Naive thymus-derived CD8-positive, alpha-beta T cell (primary cell): ENCODE measurements at places on chromosomes 7 and 10. TPM values are rescaled to one million over a fixed set of nuclear protein-coding genes. Genes with fewer than 3 reads are reported as not detected.

- H3K27ac ChIP-seq: no peak overlapping the region
- no peak overlapping the region for H3K4me3 ChIP-seq
- no peaks in the 10 kb centered on the region for H3K27me3 ChIP-seq
- no peaks in the 10 kb centered on the region for H3K4me1 ChIP-seq
- H3K36me3 ChIP-seq: no peaks in the 10 kb centered on the region
- DNase-seq: no peak
These were observed 21.8 kb downstream of the SLC13A4 start for GRCh38 chr7:135706038-135706742.

The PLAC9 gene
- total RNA-seq: not detected

GRCh38 chr7:139023076-139023475 lies 12.8 kb downstream of the ZC3HAV1L start:
- DNase-seq: no peak
- no peaks in the 10 kb centered on the region for H3K36me3 ChIP-seq
- H3K4me1 ChIP-seq: no peaks in the 10 kb centered on the region
- no peaks in the 10 kb centered on the region for H3K27me3 ChIP-seq
- H3K27ac ChIP-seq: no peak overlapping the region

DNA sequence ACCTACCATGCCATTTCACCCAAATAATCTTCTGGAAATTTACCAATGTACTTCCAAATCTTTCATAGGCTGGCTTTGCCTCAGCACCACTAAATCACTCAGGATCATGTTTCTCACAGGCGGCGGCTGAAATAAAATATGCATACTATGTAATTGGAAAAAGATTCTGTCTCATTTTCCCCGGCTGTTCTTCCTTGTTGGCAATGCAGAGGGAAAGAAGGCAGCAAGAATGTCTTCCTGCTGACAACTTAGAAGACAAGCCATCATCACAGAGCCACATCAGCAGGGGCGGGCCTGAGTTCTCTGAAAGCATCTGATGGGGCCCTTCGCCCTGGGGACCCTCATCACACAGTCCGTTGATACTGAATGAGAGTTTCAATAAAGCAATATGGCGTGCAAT lies 39.2 kb upstream of the COL1A2 start:
- DNase-seq: no peak
- H3K27me3 ChIP-seq: peaks cover 26% of the 10 kb centered on the region

DNA sequence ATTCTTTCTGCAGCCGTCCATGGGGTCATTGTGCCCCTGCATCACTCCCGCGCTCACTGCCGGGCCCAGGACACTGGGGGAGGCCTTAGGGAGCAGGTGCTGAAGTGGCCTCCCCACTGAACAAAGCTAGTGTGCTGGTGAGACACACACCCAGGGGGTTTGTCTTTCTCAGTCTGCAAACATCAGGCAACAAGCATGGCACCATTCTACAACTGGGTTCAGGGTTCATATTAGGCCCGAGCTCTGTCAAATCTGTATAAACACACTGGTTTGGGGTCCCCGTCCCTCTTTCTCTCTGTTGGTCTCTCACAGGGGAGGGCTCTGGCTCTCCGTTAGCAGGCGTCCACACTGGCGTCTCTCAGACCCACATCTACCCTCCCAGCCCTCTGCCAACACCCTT lies 11.1 kb upstream of the PPP2R2D start:
- H3K36me3 ChIP-seq: no peaks in the 10 kb centered on the region
- no peak overlapping the region for H3K27ac ChIP-seq
- no peak overlapping the region for H3K4me3 ChIP-seq
- peaks cover 8% of the 10 kb centered on the region for H3K27me3 ChIP-seq
- H3K4me1 ChIP-seq: peaks cover 7% of the 10 kb centered on the region
- DNase-seq: no peak

DNA sequence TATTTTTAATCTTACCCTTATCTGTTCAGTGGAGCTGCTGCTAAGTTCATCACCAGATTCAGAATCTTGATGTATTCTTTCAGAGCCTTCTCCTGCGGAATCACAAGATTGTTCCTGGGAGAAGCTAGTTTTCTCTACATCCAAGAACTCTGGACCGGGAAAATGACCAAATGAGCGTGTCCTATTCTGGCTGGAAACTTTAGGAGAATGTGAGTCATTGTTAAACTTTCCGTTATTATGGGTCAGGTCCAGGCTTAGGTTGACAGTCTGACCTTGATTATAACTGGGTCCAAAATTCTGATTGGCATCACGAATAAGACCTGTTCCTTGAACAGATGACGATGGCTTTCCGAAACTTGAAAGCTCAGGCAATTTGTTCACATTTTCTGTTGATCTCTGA lies 20.5 kb downstream of the ARHGAP12 start:
- H3K36me3 ChIP-seq: peaks cover 59% of the 10 kb centered on the region
- no peaks in the 10 kb centered on the region for H3K27me3 ChIP-seq
- peaks cover 67% of the 10 kb centered on the region for H3K4me1 ChIP-seq
- H3K4me3 ChIP-seq: no peak overlapping the region

DNA sequence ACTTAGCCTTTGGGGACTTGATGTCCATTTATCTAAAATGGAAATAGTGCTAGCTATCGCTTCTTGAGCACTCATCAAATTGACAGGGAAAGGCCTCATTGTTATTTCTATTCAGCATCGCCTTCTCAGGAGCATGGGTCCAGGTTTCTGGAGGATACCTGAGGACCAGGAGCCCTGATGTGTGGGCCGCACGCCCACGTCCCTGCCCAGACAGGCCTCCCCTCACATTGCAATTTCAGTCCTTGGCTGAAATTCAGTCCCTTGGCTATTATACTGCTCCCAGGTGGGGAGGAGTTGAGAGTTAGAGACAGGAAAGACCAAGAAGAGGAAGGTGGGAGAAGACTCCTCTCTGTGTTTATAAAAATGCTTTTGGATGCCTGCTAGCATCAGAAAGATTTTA lies 38.9 kb downstream of the GPRIN2 start:
- H3K27ac ChIP-seq: no peak overlapping the region
- H3K4me1 ChIP-seq: no peaks in the 10 kb centered on the region
- no peak overlapping the region for H3K4me3 ChIP-seq

The AMZ1 gene
- not detected for total RNA-seq

DNA sequence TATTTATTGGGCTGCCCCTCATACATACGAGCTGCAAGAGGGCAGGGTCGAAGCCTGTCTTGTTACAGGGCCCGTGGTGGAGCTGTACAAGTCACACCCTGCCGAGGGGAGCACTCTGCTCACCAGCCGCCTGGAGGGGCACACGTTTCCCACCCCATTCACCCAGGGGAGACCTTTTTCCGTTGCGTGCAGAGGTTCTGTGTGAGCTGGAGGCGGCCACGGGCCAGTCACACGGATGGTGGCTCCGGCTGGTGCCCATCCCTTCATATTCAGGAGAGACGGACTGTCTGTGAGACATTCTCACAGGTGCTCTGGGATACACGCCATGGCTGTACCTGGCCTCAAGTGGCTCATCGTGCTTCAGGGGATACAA lies 47.9 kb upstream of the FAM20C start:
- no peak overlapping the region for H3K27ac ChIP-seq
- peaks cover 6% of the 10 kb centered on the region for H3K4me1 ChIP-seq
- no peaks in the 10 kb centered on the region for H3K27me3 ChIP-seq
- DNase-seq: no peak
- peaks cover 13% of the 10 kb centered on the region for H3K36me3 ChIP-seq
